Iris pigment epithelial cell (primary cell): ENCODE measurements at places on chromosomes 1 and 21.

DNA sequence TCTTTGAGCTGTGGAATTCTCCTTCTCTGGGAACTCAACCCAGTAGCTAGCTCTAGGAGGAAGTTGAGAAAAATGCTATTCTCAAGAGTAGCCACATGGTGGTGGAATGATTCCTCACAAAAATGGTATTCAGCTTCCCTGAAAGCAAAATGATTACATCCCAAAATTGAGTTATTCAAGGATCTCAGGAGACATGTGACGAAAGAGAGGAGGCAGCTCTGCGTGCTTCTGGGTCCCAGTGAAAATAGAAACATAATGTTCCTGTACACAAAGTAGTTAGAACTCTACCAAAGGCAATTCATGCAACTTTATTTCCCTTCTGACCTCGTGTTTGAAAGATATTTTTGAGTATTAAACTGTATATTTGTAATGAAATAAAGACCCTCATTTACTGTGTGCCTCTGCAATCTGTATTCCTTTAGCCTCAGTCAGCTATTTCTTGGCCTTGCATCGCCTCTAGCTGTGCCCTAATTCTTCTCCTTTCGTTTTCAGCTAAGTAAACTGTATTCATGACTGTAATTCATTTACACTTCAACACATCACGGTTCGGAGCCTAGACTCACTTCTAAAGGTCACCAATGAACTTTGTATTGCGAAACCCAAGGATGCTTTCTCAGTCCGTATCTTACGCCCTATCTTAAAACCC is 167.3 kb downstream of the FASLG start:
- DNase-seq, result peak; percentile 96

DNA sequence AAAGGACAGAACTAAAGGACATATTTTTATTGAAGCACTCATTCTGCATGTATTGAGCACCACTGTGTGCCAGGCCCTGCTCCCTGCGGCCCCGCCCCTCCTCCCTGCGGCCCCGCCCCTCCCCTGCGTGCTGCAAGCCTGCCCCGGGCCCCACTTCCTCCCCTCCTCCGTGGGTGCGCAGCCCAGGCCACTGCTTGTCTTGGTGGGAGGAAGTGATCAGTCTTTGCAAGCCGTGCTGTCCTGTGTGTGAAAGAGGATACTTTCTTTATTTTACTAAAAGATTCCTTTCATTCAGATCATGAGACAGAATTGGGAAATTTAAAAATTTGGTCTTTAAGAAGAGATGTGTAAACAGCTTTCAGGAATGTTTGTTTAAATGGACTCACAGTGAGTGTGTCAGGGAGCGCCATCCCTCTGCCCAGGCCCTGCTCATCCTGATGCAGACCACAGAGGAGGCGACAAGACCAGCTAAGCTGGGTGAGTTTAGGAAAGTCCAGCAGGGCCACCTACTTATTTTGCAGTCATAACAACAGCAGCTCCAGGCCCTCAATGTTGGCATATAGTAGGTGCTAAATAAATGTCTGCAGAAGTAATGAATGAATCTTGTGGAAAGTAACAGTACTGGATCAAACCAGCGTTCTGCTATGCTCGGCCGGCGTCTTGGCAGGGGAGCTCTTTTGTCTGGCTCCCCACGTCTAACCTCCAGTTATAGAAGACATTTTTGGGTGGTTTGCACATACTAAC is 88.3 kb upstream of the SELENON start:
- peak; percentile 75 for DNase-seq

GRCh38 chr1:168763031-168763430 is 34.0 kb upstream of the DPT start:
- no peak for DNase-seq

DNA sequence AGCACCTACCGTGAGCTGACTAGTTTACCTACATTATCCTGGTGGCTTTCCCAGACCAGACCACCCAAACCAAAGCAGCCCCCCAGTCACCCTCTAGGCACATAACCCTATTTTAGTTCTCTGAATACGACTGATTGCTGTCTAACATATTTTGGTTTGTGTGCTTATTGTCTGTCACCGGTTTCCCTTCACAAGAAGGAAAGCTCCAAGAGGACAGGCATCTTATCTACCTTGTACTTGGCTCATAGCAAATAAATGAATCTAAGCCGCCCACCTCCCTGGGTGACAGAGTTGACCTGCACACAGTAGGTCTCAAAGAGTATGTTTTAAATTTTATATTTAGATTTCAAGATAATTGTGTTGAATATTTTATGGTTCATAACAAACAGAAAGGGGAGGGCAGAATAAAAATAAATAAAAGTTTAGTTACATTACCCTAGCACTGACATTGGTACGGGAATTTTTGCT is 904 bp upstream of the PRDX6 start:
- DNase-seq, result no peak

- DNase-seq, result no peak
Measured at GRCh38 chr1:10788592-10789006, 7.8 kb downstream of the CASZ1 start.

GRCh38 chr1:6771441-6771769 is 13.8 kb upstream of the CAMTA1 start:
- no peak for DNase-seq

DNA sequence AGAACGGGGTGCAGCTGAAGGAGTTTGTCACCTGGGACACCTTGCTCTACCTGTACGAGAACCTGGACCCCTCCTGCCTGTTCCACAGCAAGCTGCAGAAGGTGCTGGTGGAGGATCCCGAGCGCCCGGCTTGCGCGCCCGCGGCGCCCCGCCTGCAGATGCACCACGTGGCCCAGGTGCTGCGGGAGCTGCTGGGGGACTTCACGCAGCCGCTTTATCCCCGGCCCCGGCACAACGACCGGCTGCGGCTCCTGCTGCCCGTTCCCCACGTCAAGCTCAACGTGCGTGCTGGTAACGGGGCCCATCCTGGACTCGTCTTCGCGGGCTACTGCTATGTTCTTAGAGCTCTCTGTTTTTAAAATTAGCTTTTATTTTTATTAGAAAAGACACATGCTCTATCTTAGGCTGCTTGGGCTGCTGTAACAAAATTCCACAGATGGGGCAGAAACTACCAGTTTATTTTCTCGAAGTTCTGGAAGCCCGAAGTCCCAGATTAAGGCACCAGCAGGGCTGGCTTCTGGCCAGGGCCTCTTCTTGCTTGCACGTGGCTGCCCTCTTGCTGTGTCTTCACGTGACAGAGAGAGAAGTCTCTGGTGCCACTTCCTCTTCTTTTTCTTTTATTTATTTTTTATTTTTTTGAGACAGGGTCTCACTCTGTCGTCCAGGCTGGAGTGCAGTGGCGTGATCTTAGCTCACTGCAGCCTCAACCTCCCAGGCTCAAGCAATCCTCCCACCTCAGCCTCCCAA is 38.1 kb downstream of the TRPM2 start:
- DNase-seq, result no peak

- DNase-seq, result no peak
Measured at GRCh38 chr1:38031513-38031866, 15.1 kb downstream of the POU3F1 start.

GRCh38 chr21:44760376-44760775 is 41.2 kb downstream of the UBE2G2 start:
- DNase-seq, result no peak

DNA sequence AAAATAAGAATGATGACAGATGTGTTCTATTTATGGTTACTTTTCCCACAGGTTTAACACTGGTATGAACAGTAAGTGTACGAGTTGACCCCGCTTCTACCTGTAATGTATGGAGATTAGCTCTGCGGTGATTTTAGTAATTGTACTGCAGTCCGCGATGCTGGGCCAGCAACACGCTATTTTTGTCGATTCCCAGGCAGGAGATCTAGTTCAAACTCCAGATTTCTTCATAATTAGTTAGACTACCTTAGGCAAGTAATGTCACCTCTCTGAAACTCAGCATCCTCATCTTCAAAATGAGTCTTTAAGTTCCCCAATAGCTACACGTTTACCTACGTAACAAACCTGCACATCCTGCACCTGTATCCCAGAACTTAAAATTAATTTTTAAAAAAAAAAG is 21.5 kb downstream of the TP53BP2 start:
- DNase-seq, result no peak

- DNase-seq, result no peak
Measured at GRCh38 chr1:49723662-49724061, 300.1 kb downstream of the AGBL4 start.

- DNase-seq, result no peak
Measured at GRCh38 chr21:8998946-8999681, 1522.3 kb upstream of the TPTE start.

DNA sequence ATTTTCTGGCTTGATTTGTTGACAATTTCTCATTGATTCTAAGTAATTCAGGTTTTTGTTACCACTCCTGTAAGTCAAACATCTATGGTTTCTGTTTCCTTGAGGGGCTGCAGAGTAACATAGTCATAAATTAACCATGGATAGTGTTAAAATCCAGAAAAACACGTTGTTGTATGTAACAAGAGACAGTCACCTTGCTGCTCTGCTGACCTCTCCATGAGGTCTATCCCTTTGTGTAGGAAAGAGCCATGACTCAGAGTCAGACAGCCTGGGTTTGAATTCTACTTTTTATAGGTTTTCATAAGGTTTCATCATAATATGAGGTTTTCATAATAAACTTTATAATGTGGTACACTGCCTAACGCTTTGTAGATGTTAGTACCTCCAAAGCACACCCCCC is 27.6 kb upstream of the NBL1 start:
- DNase-seq, result peak; percentile 70

DNA sequence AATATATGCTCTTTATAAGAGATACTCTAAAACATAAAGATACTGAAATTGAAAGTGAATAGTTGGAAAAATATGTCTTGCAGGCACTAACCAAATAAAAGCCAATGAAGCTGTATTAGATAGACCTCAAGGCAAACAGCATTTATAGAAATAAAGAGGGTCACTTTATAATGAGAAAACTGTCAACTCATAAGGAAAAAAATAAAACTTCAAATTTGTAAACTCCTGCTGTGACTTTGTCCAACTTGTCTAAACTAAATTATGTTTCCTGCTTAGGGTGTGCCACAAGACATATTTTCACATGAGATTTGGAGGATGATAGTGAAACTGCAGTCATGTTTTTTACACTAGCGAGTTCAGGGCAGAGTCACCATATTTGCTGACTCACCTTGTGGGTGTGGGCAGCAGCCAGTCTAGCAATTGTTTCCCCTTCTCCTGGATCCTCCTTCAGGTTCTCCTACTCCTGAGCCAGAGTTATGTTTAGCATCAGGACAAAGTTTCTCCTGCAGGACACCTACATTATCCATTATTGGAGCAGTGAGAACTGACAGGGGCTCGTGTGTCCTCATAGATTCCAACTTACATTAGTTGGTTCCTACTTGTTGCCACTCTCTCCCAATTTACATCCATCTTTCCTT is 43.8 kb downstream of the CD53 start:
- DNase-seq, result peak; percentile 44

GRCh38 chr1:88742531-88742930 is 58.5 kb downstream of the PKN2 start:
- DNase-seq, result peak; percentile 42

- no peak for DNase-seq
Measured at GRCh38 chr1:199109160-199109559, 470.3 kb downstream of the PTPRC start.

DNA sequence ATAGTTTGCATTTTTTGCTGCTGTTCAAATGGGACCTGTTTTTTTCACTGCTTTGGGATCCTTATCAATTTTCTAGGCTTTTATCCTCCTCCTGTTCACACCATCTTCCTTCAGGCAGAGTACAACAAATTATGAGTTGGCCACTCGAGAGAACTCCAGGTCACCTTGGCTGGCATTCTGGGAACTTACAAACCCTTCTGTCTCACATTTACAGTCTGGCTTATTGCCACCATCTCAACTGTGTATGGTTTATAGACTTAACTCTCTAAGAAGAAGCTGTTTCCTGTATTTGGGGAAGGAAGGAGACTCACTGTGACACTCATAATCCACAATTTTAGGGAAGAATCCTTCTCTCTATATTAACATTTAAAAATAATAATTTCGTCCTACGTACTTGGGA is 5.4 kb upstream of the ZNF691 start:
- no peak for DNase-seq

DNA sequence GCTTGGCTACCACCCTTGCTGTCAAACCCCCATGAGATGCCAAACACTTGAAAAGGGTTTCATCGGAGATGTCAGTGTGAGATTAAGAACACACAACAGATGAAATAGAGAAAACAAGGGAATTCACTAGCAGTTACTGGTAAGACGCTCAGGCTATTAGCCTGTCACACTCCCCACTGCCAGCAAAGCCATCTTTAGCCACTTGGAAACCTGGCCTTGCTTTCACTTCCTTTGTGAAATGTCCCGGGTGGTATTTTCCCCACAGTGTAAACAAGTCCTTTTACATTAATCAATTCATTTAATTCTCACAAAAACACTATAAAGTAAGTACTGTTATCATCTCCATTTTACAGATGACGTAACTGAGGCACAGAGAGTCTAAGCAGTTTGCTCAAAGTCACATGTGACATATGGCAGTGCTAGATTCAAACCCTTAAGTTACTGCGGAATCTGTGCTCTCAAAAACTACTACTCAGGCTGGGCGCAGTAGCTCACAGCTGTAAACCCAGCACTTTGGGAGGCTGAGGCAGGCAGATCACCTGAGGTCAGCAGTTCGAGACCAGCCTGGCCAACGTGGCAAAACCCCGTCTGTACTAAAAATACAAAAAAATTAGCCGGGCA is 32.7 kb upstream of the KHDRBS1 start:
- no peak for DNase-seq

- no peak for DNase-seq
Measured at GRCh38 chr1:92786111-92786901, 1.4 kb upstream of the EVI5 start.

DNA sequence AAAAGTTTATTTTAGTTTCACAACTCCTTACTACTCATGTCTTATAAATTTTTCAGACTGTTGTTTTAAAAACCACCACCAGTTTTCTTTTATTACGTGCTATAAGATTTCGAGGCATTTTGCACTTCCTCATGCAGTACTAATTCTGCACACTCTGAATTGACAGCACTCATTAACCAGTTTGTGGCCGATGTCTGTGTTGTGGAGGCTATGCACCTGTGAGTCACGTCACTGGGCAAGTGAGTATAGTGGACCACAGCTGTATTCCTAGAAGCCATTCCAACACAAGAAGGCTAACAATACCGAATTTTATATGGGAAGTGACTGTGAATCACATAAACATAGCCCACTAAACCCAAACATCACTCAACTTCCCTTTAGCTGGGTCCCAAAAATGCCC is 21.0 kb upstream of the SPATA6 start:
- DNase-seq, result no peak

DNA sequence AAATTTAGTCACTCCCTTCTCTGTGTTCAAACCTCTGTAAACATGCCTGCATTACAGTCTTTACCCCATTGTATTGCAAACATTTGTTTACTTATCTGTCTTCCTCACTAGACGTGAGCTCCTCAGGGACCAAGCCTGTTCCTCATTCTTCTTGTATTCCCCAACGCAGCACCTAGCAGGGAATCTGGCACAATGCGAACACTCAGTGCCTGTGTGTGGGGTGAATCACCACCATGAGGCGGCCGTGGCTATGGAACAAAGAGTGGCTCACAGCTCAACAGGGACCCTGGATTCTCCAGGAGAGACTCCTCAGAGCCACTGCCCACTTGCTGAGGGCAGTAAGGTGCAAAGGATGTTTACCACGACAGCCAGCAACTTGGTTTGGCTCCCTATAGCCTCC is 95.9 kb downstream of the DDX20 start:
- no peak for DNase-seq
